ENCODE measurements at places on chromosomes 16 and 17.

- no peak for DNase-seq
These were observed 155.2 kb upstream of the C17orf78 start for GRCh38 chr17:37220607-37220953.

GRCh38 chr17:48756830-48757251, 28.3 kb upstream of the HOXB13 start:
- DNase-seq, result no peak

GRCh38 chr17:7707858-7708750, 3.1 kb downstream of the EFNB3 start:
- no peak for DNase-seq

- no peak for DNase-seq
These were observed 6.7 kb upstream of the CIITA start for GRCh38 chr16:10870137-10870776.

GRCh38 chr17:14918540-14918939, 346.6 kb downstream of the PMP22 start:
- DNase-seq, result no peak

DNA sequence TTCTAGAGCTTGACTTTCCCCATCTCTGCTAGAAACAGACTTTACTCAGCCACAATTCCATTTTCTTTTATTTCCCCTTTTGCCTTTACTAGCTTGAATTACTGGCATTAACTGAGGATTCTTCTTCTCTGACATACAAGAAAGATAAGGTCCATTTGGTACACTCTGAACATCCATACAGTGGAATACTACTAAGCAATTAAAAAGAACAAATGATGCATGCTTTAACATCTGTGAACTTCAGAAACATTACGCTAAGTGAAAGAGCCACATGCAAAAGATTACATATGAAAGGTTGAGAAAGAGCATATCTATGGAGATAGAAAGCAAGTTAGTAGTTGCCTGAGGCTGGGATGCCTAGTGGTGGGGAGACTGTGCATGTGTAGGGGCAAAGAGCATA, 130.9 kb downstream of the PPM1E start:
- no peak for DNase-seq

- no peak for DNase-seq
These were observed 90.8 kb upstream of the PMFBP1 start for GRCh38 chr16:72262711-72263110.

- no peak for DNase-seq
These were observed 18.1 kb upstream of the ABCA9 start for GRCh38 chr17:69078864-69079263.

All from activated CD8-positive, alpha-beta memory T cell treated with anti-CD3 and anti-CD28 coated beads for 4 hours (primary cell).